ENCODE measurements at places on chromosomes 5 and 9.

- peak; percentile 45 for DNase-seq
These were observed 4.0 kb downstream of the ANKRD33B start for GRCh38 chr5:10567781-10568321.

DNA sequence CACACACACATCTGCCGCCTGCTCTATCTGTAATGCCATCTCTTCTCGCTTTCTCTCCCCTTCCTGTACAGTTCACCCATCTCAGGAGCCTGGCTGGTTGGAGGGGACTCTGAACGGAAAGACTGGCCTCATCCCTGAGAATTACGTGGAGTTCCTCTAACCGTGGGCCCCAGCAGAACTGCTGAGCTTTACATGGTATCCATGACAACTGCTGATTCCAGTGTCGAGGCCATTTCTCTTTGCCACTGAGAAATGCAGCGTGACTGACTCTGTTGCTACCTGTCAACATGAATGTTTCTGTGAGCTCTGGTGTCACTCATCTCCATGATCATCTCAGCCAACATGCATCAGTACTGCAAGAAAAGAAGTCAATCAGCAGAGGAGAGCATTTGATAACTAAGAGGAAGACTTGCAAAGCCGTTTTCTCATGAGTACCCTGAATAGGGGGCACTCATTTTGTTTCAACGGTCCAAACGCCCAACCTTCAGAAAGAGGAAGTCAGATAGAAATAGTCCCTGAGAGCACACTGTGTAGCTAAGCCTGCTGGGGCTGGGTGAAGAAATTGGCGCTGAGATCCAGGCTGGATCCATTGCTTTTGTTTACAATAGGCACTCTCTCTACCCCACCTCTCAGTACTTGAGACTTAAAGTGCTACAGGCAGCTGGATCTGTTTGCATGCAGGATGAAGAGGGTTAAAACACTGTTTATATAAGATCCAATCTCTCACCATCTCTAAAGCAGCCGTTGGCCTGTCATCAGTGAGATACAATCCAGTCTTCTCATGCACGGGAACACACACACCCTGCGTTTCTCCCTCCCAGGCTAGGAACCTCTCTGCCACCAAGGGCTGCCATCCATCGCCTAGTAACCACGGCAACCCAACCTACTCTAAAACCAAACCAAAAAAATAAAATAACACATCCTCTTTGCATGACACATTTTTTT, 180.9 kb downstream of the NR3C1 start:
- DNase-seq, result peak; percentile 16

DNA sequence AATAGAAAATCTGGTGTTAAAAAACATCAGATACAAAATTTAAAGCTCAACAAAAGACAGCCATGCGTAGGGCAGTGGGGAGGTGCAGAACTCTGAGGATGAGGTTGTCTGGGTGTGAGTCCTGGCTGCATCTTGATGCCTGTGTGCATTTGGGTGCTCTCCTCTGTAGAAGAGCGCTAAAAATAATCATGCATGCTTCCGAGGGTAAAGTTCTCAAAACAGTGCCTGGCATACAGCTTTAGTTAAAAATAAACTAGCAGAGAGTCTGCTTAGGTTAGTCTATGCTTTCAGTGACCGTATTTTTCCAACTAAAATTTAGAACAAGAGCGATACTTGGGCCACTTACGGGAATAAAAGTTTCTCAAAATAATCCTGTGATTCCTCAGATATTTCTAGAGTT, 55.5 kb upstream of the SPATA31C2 start:
- no peak for DNase-seq

DNA sequence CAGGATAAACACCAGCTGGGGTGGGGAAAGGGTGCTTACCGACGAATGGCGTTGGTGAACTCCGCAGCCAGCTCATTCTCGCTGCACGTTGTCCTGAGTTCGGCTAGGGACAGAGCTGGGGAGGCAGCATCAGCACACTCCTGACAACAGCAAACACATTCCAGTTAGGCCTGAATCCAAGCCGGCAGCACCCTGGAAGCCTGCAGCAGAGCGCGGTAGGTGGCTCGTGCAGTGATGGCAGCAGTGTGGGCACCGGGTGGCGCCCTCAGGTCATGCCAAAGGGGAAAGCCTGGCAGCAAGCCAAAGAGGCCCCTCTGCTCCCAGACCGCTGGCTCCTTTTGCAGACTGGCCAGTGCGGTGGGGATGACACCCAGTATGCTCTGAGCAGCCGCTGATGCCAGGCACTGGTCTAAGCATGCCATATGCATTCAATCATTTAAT, 66.9 kb downstream of the DCP2 start:
- no peak for DNase-seq

GRCh38 chr5:171562822-171563221, 143.4 kb downstream of the FGF18 start:
- DNase-seq, result peak; percentile 8

- no peak for DNase-seq
These were observed 211.0 kb downstream of the ENC1 start for GRCh38 chr5:74429495-74429894.

GRCh38 chr9:135409286-135410200, 70.0 kb upstream of the PPP1R26 start:
- no peak for DNase-seq

DNA sequence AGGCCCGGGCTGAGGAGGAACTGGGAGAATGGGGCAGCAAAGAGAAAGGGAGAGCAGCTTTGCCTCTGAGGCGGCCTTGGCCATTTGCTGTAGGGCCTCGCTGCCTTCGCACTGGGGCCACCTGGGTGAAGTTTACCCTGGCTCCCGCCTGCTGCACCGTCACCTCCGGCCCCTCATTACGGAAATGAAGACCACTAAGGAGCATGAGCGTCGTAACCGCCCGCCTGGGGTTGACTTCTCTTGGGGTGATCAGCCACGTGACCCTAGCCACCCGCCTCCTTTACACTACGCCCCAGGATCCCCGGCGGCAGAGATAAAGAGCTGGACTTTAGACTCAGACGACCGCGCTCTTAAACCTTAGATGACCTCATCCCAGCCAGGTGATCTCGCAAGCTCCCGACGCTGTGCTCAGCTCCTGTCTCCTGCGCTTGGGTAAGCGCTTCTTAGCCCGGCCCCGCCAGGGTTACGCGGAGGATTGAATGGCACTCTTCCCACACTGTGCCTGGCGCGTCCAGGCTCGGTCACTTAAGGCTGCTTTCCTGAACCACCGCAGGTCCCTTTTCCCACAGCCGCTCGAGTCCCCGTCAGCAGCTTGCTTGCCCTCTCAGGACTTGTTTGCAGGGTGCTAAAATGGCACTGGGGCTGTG, 107.9 kb upstream of the LARP1 start:
- no peak for DNase-seq

DNA sequence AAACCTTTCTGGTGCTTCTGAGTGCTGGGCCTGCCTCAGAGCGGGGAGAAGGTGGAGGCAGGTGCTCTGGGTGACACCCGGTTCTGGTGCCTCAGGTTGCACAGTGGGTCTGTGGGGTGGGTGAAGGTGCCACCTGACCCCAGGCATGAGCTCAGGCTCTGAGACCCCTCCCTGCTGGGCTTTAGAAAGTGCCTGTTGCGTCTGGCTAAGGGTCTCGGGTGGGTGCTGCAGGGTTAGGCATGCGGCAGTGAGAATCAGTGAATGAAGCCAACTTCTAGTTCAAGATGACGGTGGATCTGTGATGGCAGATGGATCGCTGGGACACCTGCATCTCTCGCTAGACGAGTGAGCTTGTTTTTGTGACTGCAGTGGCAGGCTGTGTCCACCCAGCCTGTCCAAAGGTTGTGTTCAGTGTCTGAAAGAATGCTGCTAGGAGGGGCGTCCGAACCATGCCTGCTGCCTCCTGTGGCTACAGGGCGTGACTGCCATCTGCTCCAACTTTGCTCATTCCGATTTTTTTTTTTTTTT, 5.0 kb downstream of the SQSTM1 start:
- DNase-seq, result no peak

GRCh38 chr9:121581786-121582600, 69.4 kb upstream of the DAB2IP start:
- no peak for DNase-seq

- no peak for DNase-seq
These were observed 12.3 kb downstream of the SUSD1 start for GRCh38 chr9:112162621-112163413.

GRCh38 chr9:93171261-93171990, 12.5 kb upstream of the WNK2 start:
- no peak for DNase-seq

DNA sequence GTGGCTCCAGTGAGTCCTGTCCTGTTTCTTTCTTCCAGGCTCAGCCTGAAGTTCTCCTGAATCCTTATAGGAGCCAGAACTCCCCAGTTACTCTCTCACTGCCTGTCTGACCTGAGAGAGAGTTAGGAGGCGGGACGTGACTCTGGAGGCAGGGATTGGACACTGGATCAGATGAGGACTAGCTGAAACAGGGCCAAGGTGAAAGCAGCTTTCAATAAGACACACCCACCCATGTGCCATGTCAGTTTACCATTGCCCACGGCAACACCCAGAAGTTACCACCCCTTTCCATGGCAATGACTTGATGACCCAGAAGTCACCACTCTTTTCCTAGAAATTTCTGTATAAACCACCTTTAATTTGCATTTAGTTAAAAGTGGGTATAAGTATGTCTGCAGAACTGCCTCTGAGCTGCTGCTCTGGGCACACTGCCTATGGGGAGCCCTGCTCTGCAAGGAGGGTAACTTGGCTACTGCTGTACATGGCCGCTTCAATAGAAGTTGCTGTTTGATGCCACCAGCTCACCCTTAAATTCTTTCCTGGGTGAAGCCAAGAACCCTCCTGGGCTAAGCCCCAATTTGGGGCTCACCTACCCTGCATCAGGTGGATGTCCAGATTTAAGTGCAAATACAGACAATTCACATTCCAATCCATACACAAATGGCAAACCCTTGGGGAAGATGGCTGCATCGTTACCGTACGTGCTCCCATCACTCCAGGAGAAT, 13.7 kb downstream of the FCN2 start:
- DNase-seq, result no peak

All from EL (cell line).